ENCODE measurements at places on chromosomes 2 and 18.

GRCh38 chr2:101026253-101026701 is 24.2 kb downstream of the RPL31 start:
- no peak for DNase-seq

DNA sequence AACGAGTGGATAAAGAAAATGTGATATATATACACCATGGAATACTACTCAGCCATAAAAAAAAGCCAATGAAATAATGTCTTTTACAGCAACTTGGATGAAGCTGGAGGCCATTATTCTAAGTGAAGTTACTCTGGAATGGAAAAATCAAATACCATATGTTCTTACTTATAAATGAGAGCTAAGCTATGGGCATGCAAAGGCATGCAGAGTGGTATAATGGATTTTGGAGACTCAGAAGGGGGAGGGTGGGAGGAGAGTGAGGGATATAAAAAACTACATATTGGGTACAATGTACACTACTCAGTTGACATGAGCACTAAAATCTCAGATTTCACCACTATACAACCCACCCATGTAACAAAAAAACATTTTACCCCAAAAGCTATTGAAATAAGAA is 1.7 kb upstream of the MSGN1 start:
- DNase-seq: no peak

GRCh38 chr2:227192491-227192890 is 28.1 kb downstream of the COL4A3 start:
- no peak for DNase-seq

- no peak for DNase-seq
Measured at GRCh38 chr18:22856870-22857269, 76.3 kb upstream of the RBBP8 start.

- DNase-seq: no peak
Measured at GRCh38 chr18:77131652-77132368, 773 bp downstream of the MBP start.
